Effector memory CD8-positive, alpha-beta T cell (primary cell): ENCODE measurements at places on chromosomes 6 and 20.
A peak's percentile ranks its signal among the peaks of the same experiment; 100 is the strongest.

GRCh38 chr6:25875563-25875905, 1.5 kb upstream of the SLC17A3 start:
- DNase-seq: no peak

GRCh38 chr6:36913082-36913481, 27.3 kb downstream of the C6orf89 start:
- no peak for DNase-seq

GRCh38 chr6:129108337-129108736, 225.4 kb downstream of the LAMA2 start:
- no peak for DNase-seq

DNA sequence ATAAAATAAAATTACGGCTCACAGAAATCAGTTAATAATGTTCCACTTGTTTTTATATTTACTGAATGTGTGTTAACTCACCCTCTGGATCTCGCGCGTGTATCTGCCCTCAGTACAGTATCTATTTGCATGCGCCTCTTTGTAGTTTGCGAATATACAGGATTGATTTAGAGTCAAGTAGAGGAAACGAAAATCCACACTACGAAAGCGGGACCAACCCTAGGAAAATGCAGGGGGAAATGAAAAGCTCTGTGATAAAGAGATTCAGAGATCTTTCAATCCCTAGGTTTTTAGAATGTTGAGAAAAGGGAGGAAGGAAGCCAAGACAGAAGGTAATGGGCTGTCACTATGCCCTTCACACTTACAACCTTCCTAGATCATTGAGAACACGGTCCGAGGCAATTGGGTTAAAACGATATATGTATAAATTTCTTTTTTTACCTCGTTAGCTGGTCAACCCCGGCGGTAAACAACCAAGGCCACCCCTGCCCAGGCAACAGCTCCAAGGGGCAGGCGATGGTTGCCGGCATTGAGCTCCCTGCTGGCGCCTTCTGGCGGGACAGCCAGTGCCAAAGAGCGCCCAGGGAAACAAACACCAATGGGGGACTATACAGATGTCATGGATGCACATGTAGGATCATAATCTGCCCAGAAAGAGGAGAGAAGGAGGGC, 792 bp upstream of the FUT9 start:
- no peak for DNase-seq

DNA sequence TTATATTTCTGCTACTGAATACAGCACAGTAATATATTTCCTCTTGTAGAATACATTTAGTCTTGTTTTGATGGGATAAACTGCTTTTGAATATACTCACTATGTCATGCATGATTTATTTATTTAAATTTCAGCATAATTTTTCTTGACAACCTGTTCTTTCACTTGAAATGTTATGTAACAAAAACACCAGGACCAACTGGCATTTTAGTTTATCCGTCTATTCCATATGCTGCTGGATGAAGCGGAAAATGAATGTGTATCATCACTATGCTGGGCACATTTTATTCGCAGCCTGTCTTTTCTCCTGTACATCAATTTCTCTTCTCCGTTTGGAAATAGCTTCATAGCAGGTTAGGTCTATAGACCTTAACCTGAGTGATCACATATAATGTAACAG, 206.8 kb upstream of the PLCB4 start:
- DNase-seq: no peak

- no peak for DNase-seq
These were observed 93.3 kb downstream of the KCNQ5 start for GRCh38 chr6:72715119-72715518.

DNA sequence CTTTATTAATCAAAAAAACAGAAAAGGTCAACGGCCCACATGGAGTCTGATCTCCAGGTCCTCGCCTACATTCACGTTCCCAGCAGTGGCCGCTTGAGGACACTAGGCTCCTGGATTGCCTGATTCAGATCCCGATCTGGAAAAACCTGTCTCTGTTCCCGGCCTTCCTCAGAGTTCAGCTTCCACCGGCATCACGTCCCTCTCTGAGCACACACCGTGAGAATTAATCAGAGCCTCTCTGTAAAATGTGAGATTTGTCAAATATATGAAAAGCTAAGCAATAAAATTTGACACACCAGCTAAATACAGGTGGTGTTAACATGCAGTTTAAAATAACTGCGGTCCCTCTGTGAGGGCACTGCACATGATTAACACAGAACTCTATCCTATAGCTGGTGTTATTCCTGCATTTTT, 122.8 kb upstream of the COL21A1 start:
- DNase-seq: no peak

DNA sequence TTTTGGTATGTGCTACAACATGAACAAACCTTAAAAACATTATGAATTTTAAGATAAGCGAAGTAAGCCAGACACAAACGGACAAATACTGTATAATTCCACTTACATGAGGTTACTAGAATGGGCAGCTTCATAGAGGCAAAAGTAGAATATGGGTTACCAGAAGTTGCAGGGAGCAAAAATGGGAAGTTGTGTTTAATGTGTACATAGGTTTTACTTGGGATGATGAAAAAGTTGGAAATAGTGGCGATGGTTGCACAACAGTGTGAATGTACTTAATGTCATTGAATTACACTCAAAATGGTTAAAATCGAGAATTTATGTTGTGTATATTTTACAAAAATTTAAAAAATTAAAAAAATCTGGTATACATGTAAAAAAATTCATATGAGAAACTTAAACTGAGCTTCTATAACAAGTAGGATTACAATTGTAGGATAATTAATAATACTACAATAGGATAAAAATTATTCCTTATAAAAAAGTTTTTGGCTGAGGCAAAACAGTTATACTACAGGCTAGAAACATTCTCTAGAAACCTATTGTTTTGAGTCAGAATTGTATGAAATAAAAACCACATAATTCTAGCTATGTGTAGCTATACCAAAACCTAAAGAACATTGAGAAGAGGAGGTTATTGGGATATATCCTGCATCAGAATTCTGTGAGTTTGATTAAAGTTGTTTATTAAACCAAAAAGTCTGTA, 24.8 kb upstream of the DYNLRB1 start:
- DNase-seq: no peak

GRCh38 chr6:113122060-113122459, 735.1 kb upstream of the MARCKS start:
- no peak for DNase-seq

DNA sequence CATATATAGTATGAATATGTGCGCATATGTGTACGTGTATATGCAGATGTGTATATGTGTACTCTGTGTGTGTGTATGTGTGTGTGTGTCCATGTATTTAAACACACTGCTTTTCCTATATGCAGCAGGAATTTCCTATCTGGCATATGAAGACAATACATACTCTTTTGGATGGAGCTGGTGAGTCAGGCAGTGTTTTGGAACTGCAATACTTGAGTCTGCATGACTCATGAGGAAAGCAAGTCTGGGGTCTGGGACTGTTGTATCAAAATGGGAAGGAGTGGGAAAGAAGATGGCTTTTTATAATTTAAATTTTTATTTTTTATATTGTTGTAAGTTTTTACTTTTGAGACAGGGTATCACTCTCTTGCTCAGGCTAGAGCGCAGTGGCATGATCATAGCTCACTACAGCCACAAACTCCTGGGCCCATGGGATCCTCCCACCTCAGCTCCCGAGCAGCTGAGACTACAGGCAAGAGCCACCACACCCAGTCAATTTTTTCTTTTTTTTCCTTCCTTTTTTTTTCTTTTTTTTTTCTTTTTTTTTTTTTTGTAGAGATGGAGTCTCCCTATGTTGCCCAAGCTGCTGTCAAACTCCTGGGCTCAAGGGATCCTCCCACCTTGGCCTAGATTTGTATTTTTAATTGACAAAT, 72.2 kb downstream of the ATXN1 start:
- no peak for DNase-seq

DNA sequence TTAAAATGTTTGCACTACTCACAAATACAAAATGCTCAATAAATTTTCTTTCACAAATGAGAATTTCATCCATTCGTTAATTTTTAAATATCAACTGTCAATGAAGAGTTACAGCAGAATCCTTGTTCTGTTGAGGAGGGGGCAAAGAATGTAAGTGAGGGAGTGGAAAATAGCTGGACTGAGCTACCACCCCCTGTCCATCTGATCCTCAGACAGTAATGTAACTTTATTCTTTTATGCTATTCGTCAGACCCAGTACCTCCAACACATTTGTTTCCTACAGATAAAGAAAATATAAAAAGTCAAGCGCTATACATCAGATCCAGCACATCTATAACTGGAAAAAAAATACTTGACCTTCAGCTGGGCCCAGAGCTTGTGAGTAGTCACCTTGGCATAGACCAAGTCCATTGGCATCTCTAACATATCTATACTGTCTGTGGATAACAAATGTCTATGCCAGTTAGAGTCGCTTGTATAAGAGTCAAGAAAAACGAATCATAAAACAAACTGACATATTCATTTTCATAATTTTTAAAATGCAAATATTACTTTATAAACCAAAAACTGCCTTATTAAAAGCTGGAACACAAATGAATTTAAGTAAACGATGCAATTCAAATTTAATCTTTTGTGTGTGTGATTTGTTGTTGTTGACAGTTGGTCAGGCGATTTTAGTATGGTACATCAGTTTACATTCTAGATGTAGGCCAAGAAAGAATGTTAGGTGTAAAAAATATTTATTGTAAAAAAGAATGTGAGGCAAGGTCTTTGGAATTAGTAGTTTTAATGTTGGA, 57.2 kb upstream of the HFE start:
- no peak for DNase-seq

- peak; percentile 86 for DNase-seq
These were observed at the start of gene HMGA1 for GRCh38 chr6:34236443-34237315. TSS of gene HMGA1 (plus strand) at chr6:34236873. CDS start at chr6:34240781, 3,908 bp downstream.

- no peak for DNase-seq
These were observed 13.5 kb downstream of the BEND3 start for GRCh38 chr6:107101686-107102413.

DNA sequence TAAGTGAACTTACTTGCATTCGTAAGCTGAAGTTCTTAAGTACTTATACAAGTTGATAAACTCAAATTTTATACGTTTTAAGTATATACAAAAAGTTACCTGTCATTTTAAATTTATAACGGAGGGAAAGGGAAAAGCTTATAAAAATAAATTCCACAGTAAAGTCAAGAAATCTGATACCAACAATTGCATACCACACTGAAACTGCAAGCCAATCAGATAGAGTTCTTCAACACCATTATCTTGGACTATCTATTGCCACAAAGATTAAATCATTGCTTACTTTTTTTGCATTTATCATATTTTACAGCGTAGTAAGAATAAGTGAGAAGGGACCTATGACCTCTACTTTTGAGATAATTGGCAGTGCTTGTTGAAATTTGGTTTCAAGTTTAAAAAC, 386.7 kb downstream of the TFAP2A start:
- no peak for DNase-seq

DNA sequence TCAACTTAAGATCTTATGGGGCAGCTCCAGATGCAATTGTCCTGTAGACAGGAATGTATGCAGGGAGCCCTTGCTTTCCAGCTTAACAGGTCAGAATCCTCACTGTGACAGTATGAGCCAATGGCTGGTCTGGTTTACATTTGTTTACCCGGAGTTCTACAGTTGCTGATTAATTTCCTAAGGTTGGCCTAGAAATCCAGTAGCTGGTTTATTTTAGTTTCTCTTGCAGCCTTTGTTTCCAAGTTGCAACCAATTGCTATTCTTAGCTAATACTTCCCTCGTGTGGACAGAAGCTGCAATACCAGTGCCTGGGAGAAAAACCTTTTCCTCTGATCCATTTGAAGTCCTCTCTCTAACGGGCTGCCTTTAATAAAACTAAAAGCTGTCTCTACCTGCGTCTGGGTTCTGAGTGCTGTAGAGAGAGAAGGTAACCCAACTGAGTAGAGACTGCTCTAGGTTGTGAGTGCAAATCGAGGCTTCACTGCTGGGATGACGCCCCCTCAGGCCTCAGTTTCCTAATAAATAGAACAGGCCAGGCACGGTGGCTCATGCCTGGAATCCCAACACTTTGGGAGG, 45.9 kb downstream of the ZNF217 start:
- no peak for DNase-seq

DNA sequence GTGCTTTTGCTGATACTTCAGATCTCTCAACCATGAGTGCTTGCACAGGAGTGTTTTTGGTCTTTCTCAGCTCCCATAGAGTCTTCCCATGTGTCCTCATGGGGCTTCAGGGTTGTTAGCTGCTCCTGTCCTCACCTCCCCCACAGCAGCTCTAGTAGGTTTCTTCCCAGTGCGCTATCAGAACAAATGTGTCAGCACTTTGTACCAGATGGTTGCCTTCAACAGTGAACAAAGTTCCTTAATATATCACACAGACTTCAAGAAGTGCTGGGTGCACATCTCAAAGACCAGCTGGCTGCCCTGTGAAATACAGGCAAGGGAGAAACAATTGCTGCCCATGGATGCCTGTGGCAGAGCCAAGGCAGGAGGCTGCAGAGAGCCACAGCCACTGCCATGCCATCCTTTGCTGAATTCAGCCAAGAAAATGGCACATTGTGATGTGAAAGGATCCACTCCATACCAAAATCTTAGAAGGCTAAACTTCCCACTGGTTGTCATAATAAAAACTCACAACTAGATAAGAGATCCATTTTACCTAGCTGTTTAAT, 471.3 kb downstream of the C6orf118 start:
- no peak for DNase-seq

GRCh38 chr6:158257425-158257759, 54.9 kb upstream of the TULP4 start:
- DNase-seq: no peak

- no peak for DNase-seq
These were observed 390.0 kb upstream of the SULF2 start for GRCh38 chr20:48175261-48175660.

DNA sequence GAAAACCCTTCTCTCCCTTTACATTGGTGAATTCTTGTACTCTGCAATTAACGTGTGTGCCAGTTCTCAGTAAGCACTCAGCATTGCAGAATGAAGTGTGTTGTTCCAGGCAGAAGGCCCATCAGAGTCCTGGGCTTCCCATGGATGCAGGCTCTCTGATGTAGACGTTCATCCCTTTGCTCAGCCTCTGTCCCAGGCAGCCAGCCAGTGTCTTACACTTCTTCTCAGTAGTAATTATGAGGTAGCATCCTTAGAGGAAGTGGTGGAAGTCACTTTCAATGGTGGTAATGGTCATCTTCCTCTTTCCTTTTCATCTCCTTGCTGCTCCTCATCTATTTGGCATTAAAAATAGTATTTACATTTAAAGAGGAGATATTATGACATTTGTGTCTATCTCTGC, 66.7 kb upstream of the FYN start:
- no peak for DNase-seq

DNA sequence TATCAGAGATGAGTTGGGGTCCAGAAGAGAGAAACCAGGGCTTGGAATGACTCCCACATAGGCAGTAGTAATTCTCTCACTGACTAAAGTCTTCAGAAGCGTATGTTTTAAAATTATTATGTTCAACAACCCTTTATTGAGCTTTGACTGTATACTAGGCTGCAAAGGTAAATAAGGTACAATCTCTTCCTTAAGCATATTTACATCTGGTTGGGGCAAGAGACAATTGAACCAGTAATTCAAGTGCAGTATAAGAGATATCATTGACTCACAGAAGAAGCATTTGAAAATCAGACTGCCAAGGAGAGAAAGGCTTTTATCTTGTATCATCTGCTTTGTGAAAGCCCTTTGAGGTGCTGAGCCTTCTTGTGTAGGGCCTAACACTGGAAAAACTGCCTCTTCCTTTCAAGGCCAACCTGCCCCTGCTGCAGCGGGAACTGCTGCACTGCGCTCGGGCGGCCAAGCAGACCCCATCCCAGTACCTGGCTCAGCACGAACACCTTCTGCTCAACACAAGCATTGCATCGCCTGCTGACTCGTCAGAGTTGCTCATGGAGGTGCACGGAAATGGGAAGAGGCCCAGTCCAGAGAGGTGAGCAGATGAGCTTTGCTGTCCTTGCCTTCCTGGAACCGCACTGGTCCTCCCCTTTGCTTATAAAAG, 39.3 kb upstream of the C20orf144 start:
- DNase-seq: no peak
